Stimulated activated CD4-positive, alpha-beta T cell treated with anti-CD3 and anti-CD28 coated beads, Interleukin-1b, Interleukin-23, amount 100 ng/mL, for 24 hours (primary cell): ENCODE measurements at places on chromosomes 2 and 18.

- DNase-seq = no peak
Measured at GRCh38 chr2:207933396-207934065, 91.8 kb downstream of the PLEKHM3 start.

- no peak for DNase-seq
Measured at GRCh38 chr2:10438688-10439087, 9.4 kb downstream of the ODC1 start.

DNA sequence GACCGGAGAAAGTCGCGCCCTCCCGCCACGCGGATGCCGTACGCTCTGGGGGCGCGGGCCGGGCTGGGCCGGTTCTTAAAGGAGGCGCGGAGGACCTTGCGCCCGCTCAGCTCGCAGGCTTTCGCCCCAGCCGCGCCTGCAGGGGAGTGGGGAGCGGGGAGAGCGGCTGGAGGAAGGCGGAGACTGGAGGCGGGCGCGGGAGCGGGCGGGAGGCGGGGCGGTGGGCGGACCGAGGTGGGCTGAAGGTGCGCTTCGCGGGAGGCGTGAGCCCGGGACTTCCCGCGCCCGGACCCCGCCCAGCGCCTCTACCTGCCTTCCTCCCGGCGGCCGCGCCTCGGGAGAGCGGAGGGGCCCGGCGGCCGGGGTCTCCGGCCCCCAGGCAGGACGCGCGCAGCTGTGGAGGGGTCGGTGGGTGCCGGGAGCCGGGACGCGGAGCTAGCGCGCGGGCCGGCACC lies at the start of gene ADRA2B:
TSS of gene ADRA2B (minus strand) at position 148 of the 455 bp plus-strand sequence. CDS start 422 bp downstream, outside the sequence.
- peak; percentile 77 for DNase-seq

DNA sequence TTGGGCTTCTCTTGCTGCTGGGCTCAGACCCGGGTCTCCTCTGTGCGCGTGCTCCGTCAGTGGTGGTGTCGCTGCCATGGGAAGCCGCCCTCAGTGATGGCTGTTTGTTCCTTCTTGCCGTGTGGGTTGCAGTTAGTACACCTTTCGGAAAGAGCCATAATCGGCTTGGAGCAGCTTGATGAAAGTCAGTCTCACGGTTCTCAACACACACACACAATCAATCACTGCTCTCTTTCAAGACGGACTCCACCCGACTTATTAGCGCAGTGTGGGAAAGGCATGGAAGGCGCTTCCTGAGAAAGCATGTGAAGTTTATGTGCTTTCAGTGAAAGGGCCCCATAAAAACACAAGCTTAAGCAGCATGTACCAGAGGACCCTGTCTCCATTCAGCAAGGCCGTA lies 64.1 kb downstream of the SOX11 start:
- DNase-seq = no peak
